Pons (tissue), 1 donor: ENCODE measurements at places on chromosomes 1 and 21.

DNA sequence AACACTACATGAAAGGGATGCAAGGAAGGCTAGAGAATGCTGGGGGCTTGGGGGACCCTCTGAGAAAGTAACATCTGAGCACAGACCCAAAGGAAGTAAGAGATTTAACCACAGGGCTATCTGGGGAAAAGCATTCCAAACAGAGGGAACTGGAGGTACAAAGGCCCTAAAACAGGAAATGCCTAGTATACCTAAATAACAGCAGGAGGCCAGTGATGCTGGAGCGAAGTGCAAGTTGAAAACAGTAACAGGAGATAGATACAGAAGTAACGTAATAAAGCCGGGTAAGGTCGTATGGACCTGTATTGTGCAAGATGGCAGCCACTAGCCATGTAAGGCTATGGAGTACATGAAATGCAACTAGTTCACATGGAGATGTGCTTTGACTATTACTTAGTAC lies 52.1 kb downstream of the CD34 start:
- no peak for DNase-seq

GRCh38 chr1:55814967-55815366 lies 599.8 kb upstream of the USP24 start:
- no peak for DNase-seq

DNA sequence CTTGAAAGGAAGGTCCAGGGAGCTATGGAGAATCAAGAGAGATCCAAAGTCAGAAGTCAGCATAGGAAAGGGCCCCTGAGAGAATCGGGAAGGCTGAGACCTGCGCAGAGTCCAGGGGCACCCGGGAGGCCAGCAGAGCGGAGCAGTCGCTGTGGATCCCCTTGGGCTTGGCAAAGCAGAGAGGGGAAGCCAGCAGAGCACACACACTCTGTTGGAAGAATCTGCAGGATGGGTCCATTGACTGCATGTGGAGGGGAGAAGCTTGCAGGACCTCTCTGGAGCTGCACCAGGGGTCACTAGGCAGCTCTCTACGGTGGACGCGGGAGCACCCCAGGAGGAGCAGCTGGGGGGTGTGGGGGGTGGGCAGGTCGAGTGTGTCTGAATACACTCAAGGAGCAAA lies 6.4 kb downstream of the RIPK4 start:
- DNase-seq = no peak

- peak; percentile 7 for DNase-seq
Observed at GRCh38 chr1:97603776-97604175, 317.1 kb downstream of the DPYD start.

- no peak for DNase-seq
Observed at GRCh38 chr1:66412704-66413103, 121.2 kb upstream of the SGIP1 start.
